ENCODE measurements at places on chromosomes 16 and 17. TPM values are rescaled to one million over a fixed set of nuclear protein-coding genes. Genes with fewer than 3 reads are reported as not detected.

Gene PIRT
- 0.06 TPM for polyA plus RNA-seq

Gene TLCD1
- polyA plus RNA-seq = not detected

Gene TNP2
- polyA plus RNA-seq = not detected

Gene SP2
- polyA plus RNA-seq = 0.25 TPM

Gene CDRT15
- polyA plus RNA-seq = not detected

Gene SPATA22
- not detected for polyA plus RNA-seq

Gene DHRS7C
- polyA plus RNA-seq = not detected

Gene PYY
- not detected for polyA plus RNA-seq

Gene PNMT
- polyA plus RNA-seq = not detected

Gene BAIAP2
- polyA plus RNA-seq = 17.5 TPM

Gene PMFBP1
- 0.12 TPM for polyA plus RNA-seq
